Hypothalamus (tissue), 51 donors: ENCODE measurements at places on chromosomes 2 and 18.
A peak's percentile ranks its signal among the peaks of the same experiment; 100 is the strongest.

GRCh38 chr18:25735459-25735858 is 355.0 kb downstream of the SS18 start:
- no peak for DNase-seq

GRCh38 chr18:8359076-8359475 is 250.2 kb upstream of the RAB12 start:
- no peak for DNase-seq

DNA sequence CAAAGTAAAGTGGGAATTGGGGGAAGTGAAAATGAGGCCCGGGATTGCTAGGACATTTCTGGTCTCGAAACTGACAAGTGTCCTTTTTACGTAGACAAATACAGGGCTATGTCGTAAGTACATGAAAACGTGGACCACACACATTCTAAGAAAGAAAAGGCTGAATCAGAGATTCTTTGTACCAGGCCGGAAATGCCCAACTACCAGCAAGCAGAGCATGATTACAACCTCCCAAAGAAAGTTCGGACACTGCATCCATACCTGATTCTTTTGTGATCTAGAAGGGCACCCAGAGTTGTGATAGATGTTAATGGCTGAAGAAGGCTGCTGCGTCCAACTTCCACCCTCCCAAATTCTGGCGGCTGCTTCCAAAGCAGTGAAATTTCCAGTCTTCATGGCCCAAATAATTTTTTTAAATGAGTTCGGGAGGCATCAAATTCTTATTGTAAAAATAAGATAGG is 1.7 kb downstream of the RBMS1 start:
- DNase-seq: no peak

DNA sequence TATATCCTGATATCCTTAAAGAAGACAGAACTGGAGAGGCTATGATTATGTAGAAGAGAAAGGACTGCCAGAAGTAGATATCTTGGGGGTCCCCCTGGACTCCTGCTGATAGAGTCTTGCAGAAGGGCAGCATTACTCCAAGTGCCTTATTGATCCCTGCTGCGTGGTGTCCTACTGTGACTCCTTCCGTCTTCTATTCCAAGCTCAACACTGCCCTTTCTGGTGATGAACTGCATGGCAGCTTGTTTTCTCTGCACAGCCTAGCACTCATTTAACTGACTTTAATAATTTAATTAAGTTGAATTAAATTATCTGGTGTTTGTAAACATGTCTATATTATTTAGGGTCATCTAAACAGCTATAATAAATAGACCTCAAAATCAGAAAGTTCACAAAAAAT is 194.1 kb upstream of the DSEL start:
- no peak for DNase-seq

DNA sequence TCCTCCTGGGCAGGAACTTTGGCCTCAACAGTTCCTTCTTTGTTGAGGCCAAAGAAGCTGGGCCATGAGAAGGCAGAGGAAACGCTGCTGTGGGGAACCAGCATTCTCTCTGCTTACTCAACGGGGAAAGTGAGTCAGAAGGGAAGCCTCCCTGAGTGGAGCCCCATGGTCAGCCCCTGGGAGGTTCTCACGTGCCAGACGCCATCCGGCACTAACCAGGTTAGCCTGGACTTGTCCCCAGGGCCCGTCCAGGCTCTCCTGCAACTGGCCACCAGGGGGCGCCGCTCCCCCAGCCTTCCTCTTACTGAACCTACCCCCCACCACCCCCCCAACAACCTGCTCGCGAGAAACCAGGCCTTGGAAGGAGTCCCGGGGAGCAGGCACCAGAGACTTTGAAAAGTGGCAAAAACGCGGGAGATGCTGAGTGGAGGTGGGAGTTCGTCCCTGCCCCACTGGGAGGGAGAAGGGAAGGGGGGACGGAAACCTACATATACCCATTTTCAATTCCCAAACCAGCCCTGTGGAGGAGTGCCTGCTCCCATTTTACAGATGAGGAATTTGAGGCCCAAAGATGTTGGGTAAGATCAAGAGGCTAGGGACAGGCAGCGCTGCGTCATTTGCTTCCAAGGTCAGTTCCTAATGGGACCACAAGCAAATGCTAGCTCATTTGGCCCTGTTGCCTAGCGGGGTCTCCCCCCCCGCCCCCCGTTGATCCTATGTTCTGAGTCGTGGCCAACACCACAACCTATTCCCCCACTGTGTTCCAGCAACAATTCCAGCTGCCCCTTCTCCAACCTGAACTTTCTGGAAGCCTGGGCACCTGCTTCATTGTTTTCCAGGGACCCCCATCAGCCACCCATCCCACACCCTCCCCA is 20.0 kb downstream of the TEX44 start:
- DNase-seq: peak; percentile 86

DNA sequence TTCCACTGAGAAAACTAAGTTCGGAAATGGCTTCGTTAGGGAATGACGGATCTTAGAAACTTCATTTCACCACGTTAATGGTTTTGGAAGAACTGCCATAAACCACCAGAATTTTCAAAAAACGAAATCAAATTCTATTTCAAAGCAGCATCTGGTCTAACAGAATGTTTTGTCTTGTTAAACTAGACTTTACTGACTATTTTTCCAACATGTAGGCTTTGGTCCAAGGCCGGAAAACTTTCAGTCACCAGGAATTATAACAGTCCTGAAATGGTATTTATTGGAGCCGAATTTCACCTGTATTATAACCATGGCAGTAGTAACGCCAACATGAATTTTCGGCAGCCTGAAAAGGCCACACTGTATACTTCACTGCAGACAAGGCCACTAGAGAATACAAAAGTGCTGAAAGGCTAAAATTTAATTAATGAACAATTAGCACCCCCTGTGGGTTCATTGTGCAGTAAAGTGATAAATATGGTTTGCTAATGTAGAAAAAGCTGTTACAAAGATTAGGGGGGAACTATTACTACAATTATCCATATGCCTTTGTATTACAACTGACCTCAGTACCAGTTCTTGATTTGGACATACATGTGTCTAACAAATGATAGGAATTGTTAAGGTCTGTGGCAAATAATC is 116.4 kb downstream of the ZNF521 start:
- DNase-seq: no peak

GRCh38 chr2:94999431-94999883 is 26.1 kb upstream of the MAL start:
- DNase-seq: no peak

GRCh38 chr18:51196118-51196810 is 1.2 kb downstream of the MEX3C start:
- peak; percentile 39 for DNase-seq

DNA sequence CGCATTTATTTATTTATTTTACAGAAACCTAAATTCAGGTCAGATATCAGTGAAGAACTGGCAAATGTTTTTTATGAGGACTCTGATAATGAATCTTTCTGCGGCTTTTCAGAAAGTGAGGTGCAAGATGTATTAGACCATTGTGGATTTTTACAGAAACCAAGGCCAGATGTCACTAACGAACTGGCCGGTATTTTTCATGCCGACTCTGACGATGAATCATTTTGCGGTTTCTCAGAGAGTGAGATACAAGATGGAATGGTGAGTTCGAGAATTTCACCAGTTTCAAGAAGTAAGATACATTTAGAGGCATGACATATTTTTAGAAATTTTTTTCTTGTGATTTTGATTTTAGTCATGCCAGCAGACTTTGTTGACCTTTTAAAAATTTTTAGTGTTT is 4.6 kb downstream of the CDCA7 start:
- DNase-seq: no peak

DNA sequence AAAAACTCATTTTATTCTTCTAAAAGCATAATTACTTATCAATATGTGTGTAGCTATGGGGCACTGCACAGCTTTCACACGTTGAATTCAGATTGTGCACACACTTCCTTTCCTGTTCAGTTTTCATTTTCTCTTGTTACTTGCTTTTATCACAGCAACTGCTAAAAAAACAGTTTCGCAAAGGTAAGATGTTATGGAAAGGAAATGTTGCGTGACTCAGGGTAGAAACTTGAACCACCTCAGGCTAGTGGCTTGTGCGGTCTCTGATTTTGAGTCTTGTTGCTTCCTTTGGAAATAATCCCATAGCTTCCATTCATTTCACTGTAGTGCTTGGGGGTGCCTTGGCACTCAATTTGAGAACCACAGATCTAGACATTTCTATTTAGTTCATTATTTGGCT is 171.9 kb downstream of the FMNL2 start:
- no peak for DNase-seq

- no peak for DNase-seq
These were observed 20.6 kb downstream of the TEX44 start for GRCh38 chr2:231613331-231613662.

GRCh38 chr2:233418761-233419546 is 64.7 kb downstream of the DGKD start:
- no peak for DNase-seq

GRCh38 chr2:81327911-81328310 is 1023.4 kb upstream of the LRRTM1 start:
- DNase-seq: no peak

DNA sequence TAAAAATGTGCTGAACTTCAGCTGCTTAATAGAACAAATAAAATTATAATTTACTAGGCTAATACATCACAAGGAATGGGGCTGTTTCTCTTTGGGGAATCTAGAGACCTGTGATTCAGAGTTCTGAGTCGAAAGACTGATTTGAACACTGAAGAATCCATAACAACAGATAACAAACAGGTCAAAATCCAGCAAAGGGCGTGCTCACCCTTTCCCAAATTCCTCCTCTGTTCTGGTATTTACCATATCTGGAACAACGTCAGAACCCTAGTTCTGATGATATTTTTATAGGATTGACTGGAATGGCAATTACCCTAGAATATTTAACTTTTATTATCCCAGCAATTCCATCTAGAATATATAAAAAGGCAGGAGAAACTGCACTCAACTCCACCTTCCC is 66.0 kb upstream of the ITGA6 start:
- no peak for DNase-seq

DNA sequence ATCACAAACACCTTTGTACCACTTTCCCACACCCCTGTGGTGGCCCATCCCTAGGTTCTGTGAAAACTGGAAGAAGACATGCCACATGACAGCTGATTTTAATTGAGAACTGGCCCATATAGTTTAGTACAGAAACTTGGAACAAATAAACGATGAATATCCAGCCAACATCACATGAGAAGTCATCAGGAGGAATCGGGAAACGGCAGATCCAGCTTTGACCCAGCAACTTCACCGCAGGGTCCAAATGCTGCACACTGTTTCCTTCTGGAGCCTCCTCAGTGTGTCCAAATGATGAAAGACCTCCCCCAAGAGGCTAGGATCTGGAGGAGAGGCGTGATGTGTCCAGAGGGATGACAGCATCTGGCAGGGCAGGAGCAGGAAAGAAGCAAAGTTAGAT is 75.5 kb downstream of the COPS8 start:
- no peak for DNase-seq

DNA sequence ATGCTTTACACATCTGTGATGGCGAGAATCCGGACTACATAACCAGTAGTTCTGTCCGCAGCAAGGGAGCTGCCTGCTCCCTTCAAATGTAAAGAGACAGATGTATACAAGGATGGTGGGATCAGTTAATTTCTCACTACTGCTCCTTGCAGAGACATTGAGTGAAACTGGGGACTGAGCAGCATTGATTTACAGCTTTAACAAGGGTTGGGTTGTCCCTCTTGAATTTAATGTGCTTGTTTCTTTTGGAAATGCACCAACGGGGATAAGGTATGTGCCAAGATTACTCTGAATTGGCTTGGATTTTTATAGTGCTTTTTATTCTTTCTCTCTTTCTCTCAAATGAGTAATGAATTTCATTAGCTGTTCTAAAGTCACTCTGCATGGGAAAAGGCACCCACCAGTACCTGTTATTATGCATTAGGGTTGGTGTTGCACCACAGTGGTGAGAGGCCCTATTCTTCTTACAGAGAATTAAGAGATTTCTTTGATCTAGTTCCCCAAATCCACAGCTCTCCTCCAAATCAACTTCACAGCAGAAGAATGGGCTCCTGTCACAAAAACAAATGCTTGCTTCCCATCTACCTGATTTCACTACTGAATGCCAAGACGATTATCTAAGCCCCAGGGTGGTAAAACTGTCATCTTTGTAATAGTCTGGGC is 107.6 kb downstream of the DOCK10 start:
- no peak for DNase-seq

DNA sequence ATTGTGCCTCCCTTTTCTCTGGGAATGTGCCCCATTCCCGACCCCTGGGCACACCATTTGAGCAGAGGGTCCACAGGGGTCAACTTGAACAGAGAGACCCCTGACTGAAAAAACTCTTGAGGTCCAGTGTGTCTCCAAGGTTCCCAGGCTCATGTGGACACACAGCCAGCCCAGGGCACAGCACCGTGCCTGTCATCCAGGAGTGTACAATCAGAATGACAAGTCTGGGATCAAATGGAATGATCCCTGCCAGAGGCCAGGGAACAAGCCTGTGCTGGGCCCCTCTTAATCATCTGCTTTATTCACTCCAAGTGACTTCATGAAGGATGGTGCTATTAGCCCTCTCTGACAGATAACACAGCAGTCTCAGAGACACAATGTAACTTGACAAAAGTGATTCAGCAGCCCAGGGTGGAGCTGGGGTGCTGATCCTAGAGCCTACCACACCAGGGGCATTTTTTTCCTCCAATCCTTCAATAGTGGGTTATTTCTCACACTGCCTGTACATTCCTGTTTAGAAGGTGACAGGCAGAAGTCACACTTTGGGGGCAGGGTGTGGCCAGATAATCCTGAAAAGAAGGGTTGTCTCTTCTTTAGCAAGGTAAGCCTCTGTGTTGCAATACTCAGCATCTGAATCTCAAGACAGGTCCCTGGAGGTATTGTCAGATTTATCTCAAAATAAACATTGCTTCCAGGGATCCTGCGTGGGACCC is 84.0 kb upstream of the TMEM200C start:
- no peak for DNase-seq

GRCh38 chr18:79733135-79733701 is 53.6 kb downstream of the CTDP1 start:
- no peak for DNase-seq

DNA sequence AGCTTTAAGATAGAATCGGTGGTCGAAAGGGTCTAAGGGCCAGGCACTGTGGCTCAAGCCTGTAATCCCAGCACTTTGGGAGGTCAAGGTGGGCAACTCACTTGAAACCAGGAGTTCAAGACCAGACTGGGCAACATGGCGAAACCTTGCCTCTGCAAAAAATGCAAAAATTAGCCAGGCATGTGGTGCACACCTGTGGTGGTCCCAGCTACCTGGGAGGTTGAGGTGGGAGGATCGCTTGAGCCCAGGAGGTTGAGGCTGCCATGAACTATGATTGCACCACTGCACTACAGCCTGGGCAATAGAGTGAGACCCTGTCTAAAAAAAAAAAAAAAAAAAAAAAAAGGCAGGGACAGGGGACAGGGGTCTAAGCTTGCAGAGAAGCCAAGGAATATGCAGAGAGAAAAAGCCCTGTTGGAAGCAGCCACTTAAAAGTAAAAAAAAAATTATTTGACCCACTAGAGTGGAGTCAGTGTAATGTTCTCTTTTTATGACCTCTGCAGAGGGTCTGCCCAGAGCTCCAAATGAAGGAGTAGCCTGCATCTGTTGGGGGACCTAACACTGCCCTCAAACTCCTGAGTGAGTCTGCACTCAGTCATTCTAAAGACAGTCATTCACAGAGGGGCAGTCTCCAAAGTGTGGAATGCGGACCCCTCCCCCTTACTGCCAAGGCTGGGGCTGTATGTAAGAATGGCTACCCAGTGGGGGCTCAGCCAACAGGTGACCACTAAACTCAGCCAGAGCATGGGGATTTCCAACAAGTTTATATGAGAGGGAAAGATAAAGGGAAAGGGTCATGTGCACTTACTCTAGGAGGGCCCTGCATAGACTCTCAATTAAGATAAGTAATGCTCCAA is 118.5 kb upstream of the CDCA7 start:
- DNase-seq: no peak

GRCh38 chr2:120355780-120356266 is 9.9 kb downstream of the INHBB start:
- DNase-seq: no peak
